ENCODE measurements at places on chromosomes 1 and 21.

DNA sequence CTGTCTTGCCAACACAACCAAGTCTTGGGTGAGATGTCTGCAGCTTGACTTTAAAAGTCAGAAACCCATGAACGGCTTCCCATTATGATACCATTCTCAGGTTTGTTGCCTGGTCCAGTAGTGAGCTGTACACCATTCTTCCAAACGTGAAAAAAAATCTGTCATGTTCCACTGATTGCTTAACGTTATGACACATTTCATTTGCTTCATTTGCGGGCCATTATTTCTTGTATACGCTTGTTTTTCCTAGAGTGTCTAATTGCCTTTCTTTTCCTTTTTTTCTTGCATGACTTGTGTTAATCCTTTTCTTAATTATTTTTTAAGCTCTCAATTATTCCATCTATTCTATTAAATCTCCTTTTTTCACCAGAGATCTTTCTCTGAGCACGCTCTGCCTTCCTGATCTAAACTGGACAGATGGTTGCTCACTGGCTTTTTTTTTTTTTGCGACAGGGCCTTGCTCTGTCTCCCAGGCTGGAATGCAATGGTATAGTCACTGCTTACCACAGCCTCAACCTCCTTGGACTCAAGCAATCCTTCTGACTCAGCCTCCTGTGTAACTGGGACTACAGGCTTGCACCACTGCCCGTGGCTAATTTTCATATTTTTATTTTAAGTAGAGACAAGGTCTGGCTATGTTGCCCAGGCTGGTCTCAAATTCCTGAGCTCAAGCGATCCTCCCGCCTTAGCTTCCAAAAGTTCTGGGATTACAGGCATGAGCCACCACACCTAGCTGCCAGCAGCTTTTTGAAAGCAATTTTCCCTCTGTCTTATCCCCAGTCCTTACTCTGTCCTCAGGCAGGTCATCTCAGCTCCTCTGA lies 31.7 kb upstream of the CAMTA1 start:
- DNase-seq: no peak

DNA sequence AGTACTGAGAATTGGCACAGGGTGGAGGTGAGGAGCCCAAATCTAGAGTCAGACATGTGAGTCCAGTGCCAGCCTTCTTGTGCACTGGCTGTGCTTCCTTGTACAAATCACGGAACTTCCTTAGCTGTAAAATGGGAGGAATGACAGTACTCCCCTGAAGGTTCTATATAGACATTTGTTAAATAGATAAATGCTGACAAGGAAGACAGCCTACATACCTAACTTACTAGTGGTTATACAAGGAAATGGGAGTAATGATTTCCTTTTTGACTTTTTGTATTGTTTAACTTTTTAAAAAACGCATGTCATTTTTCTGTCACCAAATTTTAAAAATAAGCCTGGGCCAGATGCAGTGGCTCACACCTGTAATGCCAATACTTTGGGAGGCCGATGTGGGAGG lies 50.2 kb downstream of the WARS2 start:
- no peak for DNase-seq

- no peak for DNase-seq
These were observed 894 bp upstream of the TSEN15 start for GRCh38 chr1:184050636-184051035.

DNA sequence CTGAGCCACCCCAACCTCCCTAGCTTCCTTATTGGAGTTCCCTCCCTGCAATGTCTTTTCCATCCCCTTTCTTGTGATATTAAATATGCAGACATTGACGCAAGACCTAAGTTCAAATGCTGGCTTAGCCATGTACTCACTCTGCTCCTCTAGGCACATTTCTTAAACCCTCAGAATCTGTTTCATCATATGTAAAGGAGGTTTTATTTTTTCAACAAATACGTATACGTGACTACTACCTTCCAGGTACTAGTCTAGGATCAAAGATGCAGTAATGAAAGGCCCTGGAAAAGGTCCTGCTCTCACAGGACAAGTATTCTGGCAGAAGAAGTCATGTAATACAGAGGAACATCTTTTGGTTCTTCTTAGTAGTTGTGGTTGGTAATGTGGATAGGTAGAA lies 98.6 kb downstream of the SIPA1L2 start:
- DNase-seq: no peak

DNA sequence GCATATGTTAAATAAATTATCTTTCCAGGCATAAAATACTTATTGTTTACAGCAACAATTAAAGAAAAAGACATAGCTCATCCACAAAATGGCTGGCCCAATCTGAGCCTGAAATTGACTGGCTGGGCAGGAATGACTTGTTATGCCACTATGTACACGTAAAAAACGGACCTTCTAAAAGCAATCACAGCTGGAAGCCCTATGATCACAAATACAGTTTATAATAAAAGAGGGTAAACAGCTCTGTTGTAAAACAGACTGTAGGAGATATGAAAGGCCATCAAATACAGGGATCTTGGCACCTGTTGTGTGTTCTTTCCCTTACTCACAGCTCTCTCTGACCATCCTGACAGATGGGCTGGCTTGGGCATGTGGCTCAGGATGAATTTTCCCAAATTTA lies 70.5 kb upstream of the DMRTA2 start:
- DNase-seq: no peak

GRCh38 chr1:175192630-175193526 lies at the start of gene KIAA0040:
Gene KIAA0040 (minus strand): TSS chr1:175192776. CDS start chr1:175161013, 31,763 bp downstream.
- DNase-seq: peak; percentile 17

GRCh38 chr21:44858791-44859190 lies 14.7 kb downstream of the PTTG1IP start:
- no peak for DNase-seq

GRCh38 chr1:26049531-26050247 lies 3.8 kb upstream of the SLC30A2 start:
- no peak for DNase-seq

DNA sequence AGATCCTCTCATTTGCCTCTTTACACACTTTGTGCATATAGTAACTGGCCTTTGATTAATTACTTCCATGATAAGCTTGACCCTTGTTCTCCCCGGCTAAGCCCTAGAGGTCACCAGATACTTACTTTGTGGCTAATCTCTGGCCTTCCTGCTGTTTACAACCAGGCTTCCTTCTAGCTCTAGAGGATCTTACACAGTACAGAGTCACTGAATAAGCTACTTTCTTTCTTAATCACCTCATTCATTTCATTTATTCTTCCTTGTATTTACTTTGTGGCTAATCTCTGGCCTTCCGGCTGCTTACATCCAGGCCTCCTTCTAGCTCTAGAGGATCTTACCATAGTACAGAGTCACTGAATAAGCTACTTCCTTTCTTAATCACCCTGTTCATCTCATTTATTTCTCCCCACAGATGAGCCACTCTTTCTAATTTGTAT lies 144.3 kb upstream of the C1orf21 start:
- peak; percentile 13 for DNase-seq

Data from cerebellum (tissue), 4 donors.